GM20000 (cell line): ENCODE measurements at places on chromosomes 12 and 14.

DNA sequence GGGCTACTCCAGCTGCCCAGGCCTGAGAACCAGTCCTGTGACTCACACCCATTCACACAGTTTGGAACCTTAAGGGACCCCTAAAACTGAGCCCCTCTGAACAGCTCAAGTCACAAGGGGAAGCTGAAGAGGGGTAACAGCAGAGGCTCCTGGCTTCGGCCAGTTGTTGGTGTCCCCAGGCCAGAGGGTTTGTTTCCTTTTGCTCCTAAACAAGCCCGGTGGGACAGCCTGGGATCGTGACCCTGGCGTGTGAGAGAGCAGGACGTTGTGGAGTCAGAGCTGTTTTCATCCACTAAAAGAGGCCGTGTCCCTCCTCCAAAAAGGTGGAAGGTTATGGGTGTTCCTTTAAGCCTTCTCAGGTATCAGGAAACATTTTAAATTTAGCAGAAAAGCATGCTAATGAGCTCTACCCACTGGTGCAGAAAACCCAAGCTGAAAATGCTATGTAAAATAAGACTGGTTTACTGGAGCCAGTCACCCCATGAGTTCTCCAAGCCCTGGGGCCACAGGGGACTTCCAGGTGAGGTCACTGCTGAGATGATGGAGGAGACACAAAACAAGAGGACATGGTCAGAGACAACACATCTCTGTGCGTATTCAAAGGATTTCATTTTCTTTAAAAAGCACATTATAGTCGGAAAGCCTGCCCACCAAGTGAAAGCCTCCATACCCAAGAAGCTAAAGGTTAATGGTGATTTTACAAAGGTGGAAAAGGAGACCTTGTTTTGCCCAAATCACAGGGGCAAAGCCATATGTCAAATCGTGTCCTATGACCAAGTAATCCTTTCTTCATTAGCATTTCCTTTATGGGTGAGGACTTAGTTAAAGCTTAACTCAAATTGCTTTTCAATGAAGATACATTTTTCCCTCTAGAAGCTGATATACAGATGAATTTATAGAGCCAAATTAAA lies 14.1 kb downstream of the PRKAB1 start:
- DNase-seq = peak; percentile 66

DNA sequence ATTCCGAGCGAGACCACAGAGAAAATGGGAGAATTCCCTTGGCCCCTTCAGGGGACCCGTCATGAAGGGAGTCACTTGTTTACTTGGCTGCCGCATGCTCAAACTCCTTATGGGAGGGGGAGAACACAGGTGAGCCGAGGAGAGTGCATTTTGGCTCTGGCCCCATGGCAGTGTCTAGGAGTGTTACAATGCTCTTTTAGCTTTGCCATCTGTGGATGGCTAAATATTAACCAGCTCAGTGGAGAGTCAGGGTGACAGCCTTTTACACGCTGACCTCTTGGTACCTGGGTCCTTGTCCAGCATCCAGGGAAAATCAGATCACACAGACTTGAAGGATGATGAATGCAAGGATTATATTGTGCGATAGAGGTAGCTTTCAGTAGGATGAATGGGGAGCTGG lies 146.4 kb upstream of the ATXN7L3B start:
- DNase-seq = no peak

DNA sequence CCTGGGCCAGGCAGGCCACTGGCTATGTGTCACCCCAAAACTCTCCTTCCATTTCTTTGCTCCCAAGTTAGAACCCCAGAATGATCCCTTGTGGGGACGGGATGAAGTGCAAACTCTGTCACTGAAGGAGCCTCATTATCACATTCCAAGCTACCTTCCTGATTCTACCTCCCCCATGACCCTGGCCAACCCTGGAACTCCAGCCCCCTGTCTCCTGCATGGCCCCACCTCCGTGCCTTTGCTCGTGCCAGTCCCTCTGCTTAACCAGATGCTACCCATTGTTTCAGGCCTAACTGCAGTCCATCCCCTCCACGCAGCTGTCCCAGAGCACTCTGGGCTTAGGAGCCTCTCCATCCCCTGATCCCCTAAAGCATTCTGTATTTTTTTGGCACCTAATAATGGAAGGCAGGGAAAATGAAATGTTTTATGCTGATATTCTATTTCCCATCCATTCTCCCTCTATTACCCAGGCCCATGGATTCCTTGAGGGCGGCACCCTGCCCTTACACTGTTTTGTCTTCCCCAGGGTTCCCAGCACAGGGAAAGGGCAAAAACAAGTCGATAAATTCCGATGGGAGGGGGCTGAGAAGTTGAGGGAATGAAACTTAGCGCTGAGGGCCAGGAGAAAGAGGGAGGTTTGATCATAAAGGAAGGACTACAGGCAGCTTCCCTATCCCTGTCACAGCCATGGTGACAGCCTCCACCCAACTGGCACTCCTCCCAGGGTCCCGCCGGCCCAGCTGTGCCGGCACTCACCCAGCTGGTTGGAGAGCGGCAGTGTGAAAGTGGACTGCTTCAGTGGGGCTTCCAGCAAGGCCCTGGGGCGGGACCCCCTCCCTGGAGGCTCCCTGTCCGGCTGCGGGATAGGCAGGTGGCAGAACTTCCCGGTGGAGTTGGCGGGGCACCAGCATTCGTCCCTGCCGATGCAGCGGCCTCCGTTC lies 58.1 kb downstream of the ISCA2 start:
- DNase-seq = no peak

DNA sequence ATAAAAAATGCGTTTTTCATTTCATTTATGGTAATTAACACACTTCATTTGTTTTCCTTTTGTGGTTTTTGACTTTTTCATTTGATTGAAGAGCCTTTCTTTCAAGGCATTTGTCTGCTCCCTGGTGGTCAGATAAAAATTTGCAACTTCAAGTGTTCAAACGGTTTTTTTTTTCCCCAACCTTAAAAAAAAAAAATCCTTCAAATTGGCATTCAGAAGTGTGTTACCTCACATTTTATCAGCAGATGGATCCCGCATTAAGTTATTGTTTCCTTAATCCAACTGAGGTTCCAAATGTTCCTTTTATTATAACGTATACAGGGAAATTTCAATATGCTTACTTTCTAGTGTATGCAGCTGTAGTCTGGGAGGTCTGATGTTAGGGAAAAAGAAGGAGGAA lies 47.2 kb downstream of the MYF5 start:
- peak; percentile 17 for DNase-seq

DNA sequence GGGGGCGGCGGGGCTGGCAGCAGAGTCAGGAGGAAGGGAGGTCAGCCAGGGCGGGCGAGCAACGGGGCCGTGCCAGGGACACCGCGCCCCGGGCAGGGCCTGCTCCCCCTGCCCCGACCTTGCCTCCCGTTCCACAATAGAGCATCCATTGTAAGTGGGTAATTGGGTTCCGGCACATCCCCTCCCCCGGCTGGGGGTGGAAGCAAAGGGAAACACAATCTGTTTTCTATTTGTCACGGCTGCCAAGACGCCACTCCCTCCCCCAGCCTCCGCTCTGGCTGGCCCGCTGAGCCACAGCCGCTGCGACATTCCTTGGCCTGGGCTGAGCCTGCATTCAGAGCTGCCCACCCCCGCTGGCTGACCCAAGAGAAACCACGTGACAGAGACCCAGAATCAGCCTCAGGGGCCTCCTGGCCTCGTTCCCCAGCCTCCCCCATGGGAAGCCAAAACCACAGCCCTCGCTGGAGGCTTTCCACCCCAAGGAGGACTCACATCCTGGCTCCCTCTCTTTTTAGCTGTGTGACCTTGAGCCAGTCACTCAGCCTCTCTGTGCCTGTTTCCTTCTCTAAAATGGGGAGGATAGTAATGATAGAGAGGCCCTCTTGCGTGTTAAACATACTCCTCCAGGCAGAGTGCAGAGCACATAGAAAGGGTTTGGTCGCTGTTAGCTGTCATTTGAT lies 117.6 kb downstream of the SCARB1 start:
- DNase-seq = no peak

- DNase-seq = no peak
Measured at GRCh38 chr14:77761205-77761931, 412 bp upstream of the SNW1 start.

GRCh38 chr12:32255588-32255987 lies 143.8 kb upstream of the FGD4 start:
- DNase-seq = no peak

- no peak for DNase-seq
Measured at GRCh38 chr14:56903304-56903969, 93.2 kb upstream of the OTX2 start.

DNA sequence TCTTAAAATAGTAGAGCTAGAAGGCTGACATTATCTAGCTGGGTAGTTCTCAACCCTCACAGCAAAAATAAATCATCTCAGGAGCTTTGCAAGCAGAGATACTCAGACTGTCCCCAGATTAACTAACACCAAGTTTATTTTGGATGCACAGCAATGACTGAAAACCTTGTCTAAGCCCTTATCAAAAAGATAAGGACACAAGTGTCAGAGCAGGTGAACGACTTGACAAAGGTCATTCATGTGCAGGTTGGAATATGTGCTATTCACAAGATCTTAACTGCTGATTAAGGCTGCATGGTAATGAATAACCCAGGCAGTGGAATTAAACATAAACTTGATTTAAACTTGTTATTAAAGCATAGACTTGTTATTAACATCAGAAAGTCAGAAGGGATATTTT lies 246.6 kb downstream of the BTG1 start:
- DNase-seq = no peak

DNA sequence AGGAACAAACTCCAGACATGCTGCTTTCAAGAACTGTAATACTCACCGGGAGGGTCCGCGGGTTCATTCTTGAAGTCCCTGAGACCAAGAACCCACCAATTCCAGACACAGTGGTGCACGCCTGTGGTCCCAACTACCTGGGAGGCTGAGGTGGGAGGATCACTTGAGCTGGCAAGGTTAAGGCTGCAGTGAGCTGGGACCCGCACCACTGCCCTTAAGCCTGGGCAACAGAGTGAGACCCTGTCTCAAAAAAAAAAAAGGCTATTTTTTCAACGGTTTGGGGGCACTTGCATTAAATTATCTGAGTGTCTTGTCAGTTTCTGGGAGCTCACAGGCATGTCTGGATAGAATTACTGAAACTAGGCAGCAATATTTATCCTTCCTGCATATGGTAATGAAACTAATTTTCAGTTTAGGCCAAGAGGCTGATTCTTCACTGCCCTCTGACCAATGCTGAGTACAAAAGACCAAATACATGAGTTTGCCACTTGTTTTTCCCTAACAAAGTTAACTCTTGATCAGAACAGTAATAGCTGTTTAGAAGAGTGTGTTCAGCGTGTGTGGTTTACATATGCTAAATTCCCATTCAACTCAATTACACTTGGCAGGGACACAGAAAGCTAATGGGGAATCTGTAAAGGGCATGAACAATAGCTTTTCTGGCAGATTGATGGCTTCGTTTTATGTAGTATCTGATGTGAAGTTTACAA lies 65.8 kb upstream of the RASSF3 start:
- DNase-seq = no peak

DNA sequence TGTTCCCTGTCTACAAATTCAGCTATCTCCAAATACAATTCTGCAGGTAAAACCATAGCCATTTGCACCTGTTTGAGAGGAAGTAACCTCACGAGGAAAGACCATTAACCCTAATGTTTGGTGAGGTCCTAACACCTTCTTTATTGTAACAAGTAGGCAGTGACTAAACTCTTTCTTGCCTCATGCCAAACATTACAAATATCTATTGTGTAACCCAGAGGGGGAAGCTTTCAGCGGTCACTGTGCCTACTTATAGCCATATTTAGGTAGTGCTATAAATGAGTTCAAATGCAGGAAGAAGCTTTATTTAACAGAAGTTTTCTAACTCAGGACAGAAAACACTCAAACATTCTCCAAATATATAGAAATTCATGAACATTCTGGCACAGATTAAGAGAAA lies 252.7 kb downstream of the LRFN5 start:
- DNase-seq = no peak

GRCh38 chr12:116389990-116390389 lies 112.5 kb upstream of the MED13L start:
- DNase-seq = no peak

- DNase-seq = no peak
Measured at GRCh38 chr12:8057306-8057705, 8.9 kb downstream of the C3AR1 start.

DNA sequence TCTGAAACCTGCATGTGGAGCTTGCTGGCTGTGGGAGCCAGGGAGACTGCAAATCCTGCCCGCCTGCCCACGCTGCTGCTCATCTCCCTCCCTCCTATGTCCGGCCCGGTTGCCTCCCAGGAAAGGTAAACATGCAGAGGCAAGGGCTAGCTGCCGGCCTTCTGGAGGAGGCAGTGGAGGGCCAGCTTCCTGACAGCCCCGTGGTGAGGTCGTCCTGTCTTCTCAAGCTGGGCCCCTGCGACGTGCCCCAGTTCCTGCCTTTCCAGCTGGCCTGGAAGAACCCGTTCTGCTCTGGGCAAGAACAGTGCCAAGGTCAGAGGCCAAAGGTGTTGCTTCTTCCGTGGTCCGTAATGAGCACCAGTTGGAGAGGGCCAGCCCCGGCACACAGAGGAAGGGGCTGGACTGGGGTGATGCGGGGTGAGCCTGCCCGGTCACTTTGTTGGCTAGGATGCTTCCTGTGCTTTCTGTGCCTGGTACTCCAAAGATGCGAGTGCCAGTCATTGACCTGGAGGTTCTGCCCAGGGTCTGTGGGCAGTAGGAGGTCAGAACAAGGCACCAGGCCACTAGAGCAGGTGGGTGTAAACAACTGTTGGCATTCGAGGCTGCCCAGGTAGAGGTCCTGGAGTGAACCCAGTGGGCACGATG lies 25.3 kb downstream of the TPCN1 start:
- DNase-seq = no peak

- DNase-seq = no peak
Measured at GRCh38 chr14:102799684-102800562, 22.7 kb downstream of the TRAF3 start.

DNA sequence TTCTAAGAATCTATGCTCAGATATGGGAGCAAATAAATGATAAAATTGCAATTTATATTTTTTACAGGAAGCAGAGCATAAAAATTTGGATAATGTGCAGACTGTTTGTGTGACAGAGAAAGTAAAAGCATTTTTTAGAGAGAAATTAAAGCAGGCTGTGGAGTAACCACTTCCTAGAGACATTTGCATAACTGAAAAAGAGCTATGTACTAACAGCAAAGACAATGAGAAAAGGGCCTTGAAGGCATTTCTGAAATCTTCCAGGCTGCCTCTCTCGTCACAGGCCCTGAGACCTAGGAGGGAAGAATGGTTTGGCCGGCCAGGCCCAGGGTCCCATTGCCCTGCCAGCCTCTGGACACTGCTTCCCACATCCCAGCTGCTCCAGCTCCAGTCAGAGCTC lies 247.2 kb downstream of the ALX1 start:
- peak; percentile 39 for DNase-seq

GRCh38 chr12:105860561-105861207 lies 278.1 kb downstream of the NUAK1 start:
- DNase-seq = no peak

DNA sequence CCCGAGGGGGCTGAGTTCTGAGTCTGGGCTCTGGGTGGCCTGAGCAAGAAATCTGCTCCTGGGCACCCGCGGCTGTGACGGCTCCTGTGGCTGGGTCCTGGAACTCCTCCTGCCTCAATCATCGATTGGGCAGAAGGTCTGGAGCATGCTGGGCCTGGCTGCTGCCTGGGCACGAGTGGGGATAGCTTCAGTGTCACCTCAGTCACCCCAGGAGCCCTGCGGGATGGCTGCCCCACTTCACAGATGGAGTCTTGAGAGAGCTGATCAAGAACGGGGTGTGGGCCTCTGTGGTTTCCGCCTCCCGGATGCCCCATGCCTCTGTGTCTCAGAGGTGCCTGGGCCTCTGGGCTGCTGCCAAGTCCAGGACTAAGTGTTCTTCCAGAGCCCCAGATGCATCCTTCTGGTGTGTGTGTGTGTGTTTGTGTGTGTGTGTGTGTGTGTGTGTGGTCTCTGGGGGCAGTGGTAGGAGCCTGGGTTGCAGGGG lies 185.6 kb upstream of the C14orf180 start:
- no peak for DNase-seq

- no peak for DNase-seq
Measured at GRCh38 chr14:28584951-28585350, 181.6 kb upstream of the FOXG1 start.
